Stimulated activated naive CD4-positive, alpha-beta T cell (primary cell): ENCODE measurements at places on chromosomes 12 and 14.
A peak's percentile ranks its signal among the peaks of the same experiment; 100 is the strongest.

GRCh38 chr14:67416810-67417209, 4.8 kb upstream of the PLEK2 start:
- DNase-seq: no peak

DNA sequence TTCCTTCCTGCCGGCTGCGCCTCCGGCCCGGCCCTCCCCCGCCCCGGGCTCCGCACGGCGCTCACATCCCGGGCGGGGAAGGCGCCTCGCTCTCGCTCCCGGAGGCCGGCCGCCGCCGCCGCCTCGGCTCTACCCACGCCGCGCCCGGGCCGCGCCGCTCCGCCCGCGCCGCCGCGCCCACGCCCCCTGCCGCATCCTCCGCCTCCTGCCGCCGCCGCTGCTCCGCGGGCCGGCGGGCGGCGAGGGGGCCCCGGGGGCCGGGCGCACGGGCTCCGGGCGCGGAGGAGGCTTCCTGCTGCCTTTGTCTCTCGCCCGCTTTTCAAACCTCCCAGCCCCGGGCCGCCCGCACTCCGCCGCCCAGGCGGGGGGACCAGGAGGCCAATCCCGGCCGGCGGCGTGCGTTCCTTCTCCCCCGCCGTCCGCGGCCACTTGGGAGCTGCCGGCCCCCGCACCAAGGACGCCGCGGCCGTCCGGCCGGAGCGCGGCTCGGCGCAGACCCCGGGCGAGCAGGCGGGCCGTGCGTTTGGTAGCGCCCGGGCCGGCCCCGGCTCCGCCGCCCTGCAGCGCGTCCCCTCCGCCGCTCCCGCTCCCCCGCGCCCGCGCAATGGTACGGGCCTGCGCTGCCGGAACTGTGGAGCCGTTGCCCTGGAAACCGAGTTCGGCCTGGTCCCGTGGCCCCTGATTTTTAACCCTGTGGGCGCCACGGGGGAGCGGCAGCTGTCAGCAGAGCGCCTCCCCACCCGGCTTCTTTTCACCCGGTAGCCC, at the start of gene FBXL14:
TSS of gene FBXL14 (minus strand) at position 321 of the 765 bp plus-strand sequence. CDS start 515 bp downstream, outside the sequence.
- DNase-seq: peak; percentile 86

DNA sequence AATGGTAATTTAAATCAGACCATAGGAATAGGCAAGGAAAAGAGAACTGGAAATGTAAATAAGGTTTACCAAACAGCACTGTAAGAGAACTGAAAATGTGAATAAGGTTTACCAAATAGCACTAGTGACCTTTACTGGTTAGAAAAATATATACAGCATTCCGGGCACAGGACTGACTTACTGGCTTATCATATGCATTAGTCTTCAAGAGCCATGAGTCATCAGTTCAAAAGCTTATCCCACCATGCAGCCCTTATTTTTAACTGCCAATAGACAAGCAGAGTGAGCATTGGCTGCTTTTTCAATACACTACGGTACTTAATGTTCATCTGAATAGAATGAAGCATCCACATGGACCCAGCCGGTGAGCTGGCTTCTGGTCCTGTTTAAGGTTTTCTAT, 13.0 kb upstream of the NELL2 start:
- DNase-seq: no peak

DNA sequence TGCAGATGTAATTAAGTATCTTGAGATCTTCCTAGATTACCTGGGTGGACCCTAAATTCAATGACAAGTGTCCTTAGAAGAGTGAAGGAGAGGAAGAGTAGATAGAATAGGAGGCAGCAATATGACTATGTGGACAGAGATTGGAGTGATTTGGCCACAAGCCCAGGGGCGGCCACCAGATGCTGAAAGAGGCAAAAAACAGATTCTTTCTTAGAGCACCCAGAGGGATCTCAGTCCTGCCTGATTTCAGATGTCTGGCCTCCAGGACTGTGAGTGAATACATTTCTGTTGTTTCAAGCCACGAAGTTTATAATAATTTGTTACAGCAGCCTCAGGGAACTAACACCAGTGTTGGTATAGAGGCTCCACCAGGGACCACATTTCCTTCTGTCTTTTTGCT, 67.3 kb downstream of the DACT1 start:
- no peak for DNase-seq

- no peak for DNase-seq
Measured at GRCh38 chr14:61466249-61466904, 145.0 kb downstream of the PRKCH start.

- DNase-seq: no peak
Measured at GRCh38 chr12:55733021-55733555, 4.3 kb upstream of the CD63 start.
